ENCODE measurements at places on chromosomes 4 and X.
A peak's percentile ranks its signal among the peaks of the same experiment; 100 is the strongest.

- no peak for DNase-seq
Measured at GRCh38 chr4:112973750-112974251, 75.7 kb upstream of the ANK2 start.

DNA sequence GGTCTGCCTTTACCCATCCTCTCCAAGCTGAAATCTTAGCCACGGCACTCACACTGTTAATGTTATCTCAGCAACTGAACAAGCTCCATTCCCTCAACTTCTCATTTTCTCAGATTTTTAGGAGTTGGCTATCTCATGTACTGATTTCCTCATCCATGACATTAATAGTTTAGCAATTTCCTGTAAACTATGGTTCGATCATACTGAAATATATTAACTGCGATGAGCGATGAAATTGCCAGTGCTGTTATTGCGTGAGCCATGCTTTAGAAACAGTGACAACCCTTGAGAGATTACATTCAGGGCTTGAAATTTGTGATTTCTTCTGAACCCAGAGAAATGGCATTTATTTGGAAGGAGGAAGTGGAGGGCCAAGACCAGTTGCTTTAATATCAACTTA is 223.7 kb downstream of the GPAT3 start:
- no peak for DNase-seq

- no peak for DNase-seq
Measured at GRCh38 chrX:153474266-153474665, 3.9 kb upstream of the HAUS7 start.

DNA sequence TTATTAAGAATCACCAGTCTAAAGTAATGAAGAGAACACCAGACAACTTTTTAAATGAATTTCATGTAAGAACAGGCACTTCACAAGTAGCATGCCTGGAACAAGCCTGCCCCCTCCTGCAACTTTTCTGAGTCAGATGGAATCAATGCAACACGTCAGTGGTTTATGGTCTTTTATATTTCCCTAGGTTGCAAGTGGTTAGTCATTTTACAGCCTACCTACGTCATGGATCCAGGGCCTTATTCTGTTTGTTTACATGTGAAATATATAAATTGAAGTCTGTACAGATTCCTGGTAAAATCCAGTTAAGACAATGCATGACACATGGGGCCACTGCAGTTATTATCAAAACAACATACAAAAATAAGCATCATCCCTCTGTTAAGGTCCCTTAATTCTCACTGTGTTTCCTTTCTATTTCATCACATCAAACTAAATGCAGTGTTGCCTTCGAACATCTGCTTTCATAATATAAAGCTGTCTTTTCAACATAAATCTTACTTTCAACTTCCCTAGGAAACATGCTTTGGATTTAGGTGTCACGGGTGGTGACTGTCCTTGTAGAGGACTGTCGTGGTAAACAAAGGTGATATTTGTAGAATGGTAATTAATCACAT is 309.3 kb downstream of the FRMPD4 start:
- no peak for DNase-seq

DNA sequence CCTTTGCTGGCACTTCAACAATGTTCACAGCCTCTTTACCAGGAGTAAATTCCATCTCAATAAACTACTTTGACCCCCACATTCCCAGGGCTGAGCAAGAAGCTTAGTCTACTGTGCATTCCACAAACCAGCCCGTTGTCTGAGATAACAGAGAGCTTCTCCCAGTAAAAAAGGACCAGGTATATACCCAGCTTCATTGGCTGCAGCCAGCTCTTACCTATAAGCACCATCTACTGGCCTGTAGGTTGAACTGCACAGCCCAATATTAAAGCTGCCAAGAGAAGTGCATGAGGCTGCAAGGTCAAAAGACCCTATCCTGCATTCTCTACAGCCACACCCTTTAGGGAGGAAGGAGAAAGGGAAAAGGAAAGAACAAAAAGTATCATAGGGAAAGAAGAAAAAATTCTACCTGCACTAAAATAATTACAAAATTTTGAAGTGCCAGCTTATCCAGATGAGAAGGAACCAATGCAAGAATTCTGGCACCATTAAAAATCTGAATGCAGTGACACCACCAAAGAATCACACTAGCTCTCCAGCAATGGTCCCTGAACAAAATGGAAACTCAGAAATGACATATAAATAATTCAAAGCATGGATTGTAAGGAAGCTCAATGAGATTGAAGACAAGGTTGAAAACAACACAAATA is 45.7 kb upstream of the INTU start:
- no peak for DNase-seq

DNA sequence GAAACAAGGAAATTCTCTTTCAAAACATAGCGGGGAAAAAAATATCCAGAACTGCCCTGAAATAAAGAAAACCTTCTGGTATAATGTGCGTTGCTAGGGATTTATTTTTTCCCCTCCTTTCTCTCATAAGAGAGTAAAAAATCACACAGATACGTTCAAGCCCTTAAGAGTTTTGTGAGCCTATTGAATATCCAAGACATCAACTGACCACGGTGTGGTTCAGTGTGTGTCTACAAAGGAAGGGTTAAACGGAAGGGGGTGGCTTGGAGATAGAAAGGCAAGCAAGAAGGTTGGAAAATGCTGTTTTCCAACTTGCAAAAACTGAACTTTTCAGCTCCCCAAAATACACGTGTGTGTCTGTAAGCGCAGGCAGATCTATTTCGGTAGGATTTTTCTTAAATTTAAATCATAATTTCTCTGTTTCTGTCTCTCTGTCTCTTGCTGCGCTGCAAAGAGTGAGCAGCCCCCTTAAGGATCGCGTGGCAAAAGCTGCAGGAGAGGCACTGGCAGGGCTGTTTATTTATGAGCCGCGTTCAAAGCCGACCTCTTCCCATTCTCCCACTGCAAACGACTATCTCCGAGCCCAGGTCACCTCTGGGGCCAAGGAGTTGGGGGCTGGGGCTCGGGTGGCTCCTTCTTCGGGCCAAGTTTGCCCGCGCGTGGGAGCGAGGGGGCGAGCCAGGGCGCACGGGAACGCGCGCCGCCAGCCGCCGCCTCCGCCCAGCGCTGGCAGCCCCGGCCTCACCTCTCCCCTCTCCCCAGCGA is 492 bp upstream of the SLIT2 start:
- no peak for DNase-seq

DNA sequence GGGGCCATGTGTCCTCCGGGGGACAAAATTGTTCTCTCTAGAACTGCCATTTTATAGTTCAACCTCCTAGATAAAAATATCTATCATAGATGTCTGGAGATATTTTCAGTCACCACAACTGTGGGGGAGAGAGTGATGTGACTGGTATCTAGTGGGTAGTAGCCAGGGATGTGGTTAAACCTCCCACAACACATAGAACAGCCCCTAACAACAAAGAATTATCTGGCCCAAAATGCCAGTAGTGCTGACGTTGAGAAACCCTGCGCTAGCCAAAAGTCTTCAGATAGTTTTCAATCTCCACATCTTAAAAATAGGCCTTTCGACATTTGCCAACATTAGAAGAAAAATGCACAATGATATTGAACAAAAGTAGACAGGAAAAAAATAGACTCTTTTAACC is 19.0 kb upstream of the SUPT20HL2 start:
- DNase-seq, result no peak

DNA sequence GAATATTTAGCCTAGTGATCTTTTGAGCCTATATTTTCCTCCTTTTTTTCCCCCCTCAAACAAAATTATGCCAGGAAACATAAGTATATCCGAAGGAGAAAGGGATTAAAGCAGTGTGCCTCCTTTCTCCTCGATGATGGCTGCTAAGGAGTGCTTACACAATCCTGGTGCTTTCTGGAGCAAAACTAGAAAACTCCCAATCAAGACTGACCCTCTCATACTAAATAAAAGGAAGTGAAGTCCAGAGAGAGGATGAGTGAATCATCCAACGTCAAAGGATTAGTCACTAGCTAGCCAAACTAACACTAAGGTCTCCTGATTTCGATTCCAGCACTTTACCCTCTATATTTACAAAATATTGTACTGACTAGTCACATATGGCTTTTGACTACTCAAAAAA is 146.8 kb downstream of the PPP3CA start:
- no peak for DNase-seq

DNA sequence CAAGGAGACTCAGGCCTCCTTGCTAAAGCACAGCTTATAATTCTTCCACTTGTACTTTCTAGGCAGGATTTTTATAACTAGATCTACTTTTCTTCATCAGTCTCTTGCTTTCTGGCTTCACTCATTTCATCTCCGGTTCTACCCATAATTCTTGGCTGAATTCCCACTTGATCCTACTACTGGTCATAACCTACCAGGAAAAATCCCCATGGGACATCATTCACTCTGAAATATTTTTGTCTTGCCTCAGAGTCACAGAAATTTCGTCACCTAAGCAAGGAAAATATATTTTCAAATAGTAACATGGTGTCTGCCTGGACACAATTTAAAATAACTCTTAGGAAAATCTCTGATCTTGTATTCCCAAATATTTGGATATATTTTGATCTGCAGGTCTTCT is 122.3 kb downstream of the TEX13A start:
- DNase-seq, result no peak

GRCh38 chr4:176274441-176274840 is 5.4 kb upstream of the ASB5 start:
- DNase-seq, result no peak

- DNase-seq, result no peak
Measured at GRCh38 chr4:55169352-55169961, 44.1 kb upstream of the KDR start.

DNA sequence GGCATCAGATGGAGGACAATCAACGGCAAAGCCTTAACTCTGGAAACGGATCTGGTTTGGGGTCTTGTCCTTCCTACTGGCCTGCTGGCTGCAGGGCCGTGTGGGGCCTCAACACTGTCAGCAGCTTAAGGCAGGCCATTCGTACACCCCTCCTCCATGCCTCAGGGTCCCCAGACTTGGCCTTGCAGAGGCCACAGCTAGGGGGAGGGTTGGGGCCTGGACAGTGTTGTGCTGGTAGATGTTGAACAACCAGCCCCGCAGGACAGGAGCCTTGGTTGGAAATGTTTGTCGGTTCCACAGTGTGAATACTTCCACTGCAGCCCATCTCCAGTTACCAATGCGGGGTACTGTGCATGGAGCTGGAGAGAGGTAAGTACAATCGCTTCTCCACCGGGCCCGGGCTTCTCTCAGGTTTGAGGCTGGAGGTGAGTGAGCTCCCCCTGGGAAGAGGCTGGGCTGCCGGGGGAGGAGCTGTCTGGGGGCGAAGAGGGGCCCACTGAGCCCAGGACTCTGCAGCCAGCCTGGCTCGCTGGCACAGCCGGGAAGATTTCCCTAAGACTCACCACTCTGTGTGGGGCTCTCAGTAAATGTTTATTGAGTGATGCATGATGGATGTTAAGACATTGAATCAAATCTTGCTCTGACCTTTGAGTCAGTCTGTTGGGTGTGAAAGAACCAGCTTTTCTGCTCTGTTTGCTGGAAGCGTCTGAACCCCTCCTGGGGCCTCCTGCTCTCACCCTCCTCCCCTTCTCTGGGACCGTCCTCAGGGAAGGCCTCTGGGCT is 19.7 kb upstream of the GPR78 start:
- DNase-seq, result no peak

GRCh38 chr4:65310586-65310985 is 359.7 kb downstream of the EPHA5 start:
- DNase-seq, result no peak

- no peak for DNase-seq
Measured at GRCh38 chrX:29617276-29617675, 598.1 kb upstream of the MAGEB2 start.

DNA sequence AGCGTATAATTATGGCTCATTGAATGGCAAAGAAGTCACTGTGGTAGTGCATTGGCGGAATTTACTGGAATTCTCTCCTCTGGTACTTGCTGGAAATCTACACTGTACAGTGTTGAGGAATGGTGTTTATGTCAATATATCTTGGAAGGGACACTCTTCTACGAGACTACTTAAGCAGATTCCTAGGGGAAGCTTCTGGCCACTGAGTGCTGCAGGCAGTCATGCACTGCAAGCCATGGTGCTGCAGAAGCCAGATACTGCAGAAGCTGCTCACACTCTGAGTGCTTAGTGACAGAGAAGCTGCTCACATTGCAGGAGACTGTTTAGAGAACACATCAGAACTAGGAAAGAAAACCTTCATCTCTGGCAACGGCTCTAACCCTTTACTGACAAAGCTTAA is 725.0 kb downstream of the CCSER1 start:
- DNase-seq, result no peak

- no peak for DNase-seq
Measured at GRCh38 chr4:127506283-127506682, 126.5 kb upstream of the INTU start.

GRCh38 chr4:1285790-1286553 is 3.7 kb upstream of the MAEA start:
- DNase-seq, result peak; percentile 15

DNA sequence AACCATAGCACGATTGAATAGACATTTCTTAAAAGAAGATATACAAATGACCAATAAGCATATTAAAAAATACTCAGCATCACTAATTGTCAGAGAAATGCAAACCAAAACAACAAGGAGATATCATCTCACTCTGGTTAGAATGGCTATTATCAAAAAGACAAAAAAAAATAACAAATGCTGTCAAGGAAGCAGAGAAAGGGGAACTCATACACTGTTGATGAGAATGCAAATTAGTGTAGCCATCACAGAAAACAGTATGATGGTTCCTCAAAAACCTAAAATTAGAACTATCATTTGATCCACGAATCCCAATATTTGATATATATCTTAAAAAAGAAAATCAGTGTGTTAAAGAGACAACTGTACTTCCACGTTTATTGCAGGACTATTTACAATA is 71.7 kb upstream of the BANK1 start:
- DNase-seq, result no peak

- DNase-seq, result no peak
Measured at GRCh38 chr4:48307528-48307927, 33.8 kb upstream of the SLAIN2 start.

DNA sequence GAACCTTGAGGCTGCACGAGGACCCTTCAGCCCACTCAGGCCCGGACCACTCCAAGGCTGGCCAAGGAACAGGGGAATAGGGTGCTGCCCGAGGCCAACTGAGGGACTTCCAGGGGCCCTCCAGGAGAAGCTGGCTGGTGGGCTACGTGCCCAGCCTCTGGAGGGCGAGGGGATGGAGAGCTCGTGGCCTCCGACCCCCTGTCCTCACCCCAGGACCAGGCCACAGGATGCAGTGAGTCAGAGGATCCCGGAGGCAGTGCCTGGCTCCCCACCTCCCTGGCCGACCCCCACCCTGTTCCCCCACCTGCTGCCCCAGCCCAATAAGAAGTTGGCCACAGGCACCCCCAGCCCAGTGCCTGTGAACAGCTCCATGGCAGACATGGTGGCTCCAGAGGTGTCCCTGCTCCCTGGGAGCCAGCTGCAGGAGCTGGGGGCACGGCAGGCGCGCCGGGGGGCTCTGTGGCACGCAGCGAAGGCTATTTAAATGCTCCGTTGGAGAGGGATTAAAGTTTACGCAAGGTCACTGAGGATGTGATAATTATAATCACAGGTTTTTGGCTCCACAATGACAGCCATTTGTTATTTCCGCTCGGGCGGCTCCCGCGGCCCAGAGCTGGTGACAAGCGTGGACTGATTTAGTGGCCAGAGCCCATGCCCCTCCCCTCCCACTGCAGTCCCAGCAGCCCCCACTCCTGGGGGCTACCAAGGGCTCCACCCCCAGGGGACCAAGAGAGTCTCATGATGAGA is 95.7 kb upstream of the NKX1-1 start:
- DNase-seq, result no peak
